ENCODE measurements at places on chromosomes 11 and 22. TPM values are rescaled to one million over a fixed set of nuclear protein-coding genes. Genes with fewer than 3 reads are reported as not detected.

The ART1 gene
- not detected for total RNA-seq

The MMP3 gene
- 0.21 TPM for total RNA-seq

The OR2D2 gene
- 0.11 TPM for total RNA-seq

The LRRC74B gene
- total RNA-seq: not detected

The NXPE1 gene
- total RNA-seq: not detected

The PLEKHA7 gene
- 0.20 TPM for total RNA-seq

The KCNJ1 gene
- 0.03 TPM for total RNA-seq

The TSPAN4 gene
- 77.6 TPM for total RNA-seq

The PDE2A gene
- total RNA-seq: 1.4 TPM

The CDON gene
- 2.3 TPM for total RNA-seq

The SCO2 gene
- 1.9 TPM for total RNA-seq

The UQCR10 gene
- total RNA-seq: 157 TPM
